Foreskin fibroblast (primary cell): ENCODE measurements at places on chromosomes 11 and 22.

- no peak for DNase-seq
Measured at GRCh38 chr22:45229181-45229580, 11.5 kb downstream of the KIAA0930 start.

GRCh38 chr11:119585043-119585781, 143.8 kb downstream of the NECTIN1 start:
- DNase-seq = no peak

GRCh38 chr11:63940786-63941185, 2.0 kb downstream of the NAA40 start:
- DNase-seq = no peak

GRCh38 chr11:109958821-109959166, 134.4 kb upstream of the ZC3H12C start:
- DNase-seq = no peak

DNA sequence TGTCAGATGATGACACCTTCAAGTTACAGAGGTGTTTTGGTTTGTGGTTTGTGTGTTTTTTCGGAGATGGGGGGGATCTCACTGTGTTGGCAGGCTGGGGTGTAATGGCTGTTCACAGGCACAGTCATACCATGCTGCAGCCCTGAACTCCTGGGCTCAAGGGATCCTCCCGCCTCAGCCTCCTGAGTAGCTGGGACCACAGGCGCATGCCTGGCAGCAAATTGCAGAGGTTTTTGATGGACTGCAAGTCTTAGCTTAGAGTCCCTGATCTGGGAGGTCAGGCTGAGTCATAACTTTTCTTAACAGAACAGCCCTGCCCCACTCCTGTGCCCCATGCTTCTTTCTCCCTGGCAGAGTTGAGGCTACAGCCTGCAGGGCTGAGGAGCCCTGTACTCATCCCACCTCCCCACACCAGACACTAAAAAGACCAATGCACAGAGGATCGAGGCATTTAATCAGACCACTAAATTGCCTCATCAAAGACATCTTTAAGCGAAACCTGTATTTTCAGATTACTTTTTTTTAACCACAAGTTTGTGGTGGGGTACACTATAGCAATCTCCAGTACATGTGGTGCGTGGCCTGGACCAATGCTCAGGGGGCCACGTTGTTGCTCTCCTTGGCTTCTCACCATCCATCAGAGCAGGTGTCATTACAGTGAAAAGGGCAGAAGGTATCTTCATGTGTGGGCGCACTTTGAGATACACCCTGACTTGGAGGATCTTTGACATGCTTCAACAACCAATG, 17.1 kb upstream of the ADORA2A start:
- DNase-seq = peak; percentile 76

DNA sequence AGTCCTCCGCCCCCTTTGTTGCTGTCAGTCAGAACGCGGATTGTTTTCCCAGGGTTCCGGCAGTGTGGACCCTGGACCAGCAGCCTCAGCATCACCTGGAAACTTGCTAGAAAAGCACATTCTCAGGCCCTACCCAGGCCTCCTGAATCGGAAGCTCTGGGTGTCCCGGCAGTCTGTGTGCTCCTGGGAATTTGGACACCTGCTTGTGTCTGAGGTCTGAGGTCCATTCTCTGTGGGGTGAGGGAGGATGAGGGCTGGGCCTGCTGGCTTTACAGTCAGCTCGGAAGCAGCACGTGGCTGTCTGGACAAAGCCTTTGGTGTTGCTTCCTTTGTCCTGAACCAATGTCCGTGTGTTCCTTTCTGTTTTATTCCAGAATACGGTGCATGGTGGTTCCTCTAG, 299.7 kb downstream of the TBC1D22A start:
- DNase-seq = no peak

DNA sequence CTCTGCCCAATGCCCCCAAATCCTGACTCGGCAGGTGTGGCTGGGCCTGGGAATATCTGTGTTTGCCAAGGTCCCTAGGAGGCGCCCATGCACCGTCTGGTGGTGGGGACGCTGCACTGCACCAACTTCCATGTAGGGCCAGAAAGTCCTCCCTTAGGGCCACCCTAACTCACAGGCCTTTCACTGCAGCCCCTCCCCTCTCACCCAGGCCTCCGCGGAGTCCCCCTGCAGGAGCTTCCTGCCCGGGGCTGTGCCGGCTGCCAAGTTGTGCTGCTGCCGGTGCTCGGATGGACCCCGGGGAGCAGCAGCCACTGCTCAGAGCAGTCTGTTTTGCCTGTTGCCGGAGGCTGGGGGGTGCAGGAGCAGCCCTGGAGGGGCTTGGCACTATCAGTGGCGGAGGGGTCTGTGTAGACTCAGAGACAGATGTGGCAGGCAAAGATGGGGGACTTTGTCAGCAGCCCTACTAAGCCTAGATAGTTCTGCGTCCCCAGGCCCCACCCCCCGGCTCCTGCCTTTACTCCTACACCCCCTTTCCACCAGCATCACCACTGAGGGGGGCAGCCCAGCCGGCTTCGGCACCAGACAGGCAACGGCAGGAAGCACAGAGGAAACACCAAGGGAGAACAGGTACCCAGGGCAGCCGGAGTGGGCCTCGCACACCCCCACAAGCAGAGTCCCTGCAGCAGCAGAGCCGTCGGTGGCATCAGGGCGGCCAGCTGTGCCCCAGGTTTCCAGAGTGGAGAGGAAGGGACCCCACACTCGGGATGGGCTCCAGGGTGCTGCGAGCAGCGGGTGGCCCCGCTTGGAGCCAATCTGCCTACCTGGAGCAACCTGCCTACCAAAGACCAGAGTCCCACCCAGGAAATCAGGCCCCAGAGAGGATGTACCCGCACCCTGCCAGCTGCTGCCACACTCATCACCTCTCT, 124.3 kb downstream of the TRIM29 start:
- DNase-seq = peak; percentile 12

DNA sequence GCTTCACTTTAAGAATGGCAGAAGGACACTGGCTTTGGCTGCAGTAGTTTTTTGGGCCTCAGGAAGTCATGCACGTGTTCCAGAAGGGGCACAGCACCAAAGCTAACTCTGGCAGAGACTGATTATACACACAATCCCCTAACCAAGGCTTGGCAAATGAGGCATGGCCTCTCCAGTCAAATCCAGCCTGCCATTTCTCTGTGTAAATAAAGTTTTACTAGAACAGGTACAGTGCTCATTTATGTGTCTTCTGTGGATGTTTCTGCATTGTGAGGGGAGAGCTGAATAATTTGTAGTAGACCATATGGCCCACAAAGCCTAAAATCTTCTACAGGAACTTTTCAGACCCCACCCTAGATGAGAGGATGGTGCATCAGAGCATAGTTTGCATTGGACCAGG, 46.4 kb upstream of the MN1 start:
- DNase-seq = no peak

DNA sequence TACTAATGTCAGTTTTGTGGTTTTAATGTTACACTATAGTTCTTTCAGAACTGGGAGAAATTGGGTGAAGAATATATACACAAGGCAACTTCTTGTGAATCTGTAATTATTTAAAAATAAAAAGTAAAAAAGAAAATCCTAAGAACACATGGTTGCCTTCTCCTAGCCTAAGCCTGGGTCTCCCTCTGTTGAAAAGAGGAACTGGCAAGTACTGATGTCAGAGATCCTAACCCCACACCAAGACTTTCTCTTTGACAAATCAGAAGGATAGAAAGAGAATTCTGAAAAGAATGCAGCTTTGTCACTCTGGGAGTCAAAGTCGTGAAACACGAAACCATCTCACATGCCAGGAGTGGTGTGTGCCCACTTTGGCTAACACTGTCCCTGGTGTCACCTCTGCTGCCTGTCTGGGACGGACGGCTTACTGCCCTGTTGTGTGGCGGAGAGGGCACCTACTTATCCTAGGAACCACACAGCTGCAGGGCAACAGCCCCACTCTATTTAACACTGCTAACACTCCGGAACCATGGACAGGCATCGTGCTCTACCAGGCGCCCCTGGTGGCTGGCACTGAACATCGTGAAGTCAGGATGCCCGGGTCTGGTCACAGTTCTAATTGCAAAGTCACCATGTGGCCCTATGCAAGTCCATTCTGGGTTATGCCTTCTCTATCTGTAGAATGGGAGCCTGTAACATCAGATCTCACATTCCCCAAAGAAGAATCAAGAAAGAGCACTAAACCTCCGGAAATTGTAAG, 108.7 kb upstream of the CD82 start:
- DNase-seq = no peak

- peak; percentile 90 for DNase-seq
Measured at GRCh38 chr11:10930972-10931760, 73.3 kb upstream of the ZBED5 start.

- no peak for DNase-seq
Measured at GRCh38 chr11:64314805-64315561, 2.4 kb downstream of the TRMT112 start.

DNA sequence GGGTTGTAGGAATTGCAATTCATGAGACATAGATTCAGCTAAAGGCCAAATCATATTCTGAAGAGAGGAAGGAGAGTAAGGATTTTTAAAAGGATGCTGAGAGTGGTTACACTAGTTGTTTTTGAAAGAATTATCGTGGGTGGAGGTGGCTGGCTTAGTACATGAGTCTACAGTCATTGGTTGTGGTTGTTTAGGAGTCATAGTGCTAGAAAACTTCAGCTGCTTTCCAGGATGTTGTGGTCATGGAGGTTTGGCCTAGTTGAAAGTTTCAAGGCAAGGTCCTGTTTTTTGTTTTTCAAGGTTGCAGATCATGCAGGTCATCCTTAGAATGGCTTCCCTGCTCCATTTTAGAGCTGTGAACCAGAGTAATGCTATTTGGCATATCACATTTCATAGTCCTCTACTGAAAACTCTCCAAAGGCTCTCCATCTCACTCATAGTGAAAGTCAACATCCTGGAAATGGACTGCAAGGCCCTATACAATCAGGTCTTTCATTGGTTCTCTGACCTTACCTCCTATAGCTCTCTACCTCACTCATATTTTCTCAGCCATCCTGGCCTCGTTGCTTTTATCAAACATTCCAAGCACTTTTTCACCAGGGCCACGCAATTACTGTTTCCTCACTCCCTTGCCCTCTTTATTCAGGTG, 26.1 kb upstream of the ZBTB44 start:
- DNase-seq = no peak

DNA sequence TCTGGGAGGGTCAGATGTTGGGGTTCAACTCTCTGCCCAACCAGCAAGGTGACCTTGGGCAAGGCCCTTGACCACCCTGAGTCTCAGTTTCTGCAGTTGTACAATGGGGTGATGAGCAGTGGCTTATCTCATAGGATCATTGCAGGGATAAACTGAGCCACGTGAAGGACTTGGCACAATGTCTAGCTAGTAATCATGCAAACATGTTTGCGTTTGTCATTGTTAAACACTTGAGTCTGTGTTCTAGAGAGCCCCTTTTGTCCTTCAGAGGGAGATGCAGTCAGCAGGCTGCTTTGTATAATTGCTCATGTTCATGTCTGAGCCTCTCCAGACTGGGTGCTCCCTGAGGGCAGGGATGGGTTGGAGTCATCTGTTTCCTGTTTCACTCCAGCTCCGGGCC, 15.8 kb downstream of the CD82 start:
- no peak for DNase-seq

DNA sequence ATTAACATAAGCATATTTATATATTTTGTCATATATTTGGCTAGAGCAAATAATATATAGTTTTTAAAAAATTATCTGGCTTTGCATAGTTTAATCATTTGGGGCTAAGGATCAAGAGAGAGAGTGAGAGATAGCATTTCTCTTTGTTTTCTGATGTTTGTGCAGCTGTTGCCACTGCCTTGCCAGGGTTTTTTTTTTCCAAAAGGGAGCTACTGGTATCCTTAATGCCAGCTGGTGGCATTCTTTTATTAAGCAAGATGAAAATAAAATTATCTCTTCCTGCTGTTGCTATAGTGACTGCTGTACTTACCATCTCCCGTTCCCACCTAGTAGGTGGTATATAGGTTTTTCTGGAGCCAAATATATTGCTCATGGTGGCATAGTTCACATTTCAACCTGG, 793.3 kb upstream of the ARHGAP42 start:
- no peak for DNase-seq

DNA sequence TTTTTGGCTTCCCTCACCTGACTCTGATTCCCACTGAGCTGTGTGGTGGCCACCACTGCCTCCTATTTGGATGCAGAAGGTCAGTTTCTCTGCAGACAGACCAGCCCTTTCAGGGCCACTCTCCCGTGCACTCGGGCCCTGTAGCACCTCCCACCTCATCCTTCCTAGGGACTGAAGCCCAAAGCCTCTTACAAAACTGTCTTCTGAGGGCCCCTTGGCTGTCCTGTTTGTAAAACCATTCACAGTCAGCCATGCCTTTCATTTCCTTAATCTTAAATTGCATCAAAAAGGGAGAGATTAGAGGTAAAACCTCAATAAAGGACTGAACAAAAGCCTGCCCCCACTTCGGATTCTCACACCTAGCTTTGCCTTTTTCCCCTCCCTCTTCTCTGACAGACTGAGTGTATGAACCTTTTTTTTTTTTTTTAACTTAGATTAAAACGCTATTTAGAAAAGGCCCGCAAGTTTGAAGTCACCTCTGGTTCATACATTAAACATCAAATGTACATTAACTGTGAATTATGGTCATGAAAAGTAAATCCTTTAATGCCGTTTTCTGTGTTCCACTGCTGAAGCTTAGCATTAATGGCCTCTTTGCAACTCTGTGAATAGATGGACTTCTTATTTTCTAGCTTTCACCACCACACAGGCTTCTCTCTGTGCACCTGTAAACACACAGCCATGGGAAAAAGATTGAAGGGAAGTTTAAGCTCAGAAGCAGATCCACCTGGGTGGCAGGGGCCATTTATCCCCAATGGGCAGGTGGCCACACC, 247.2 kb upstream of the CADM1 start:
- DNase-seq = no peak

- no peak for DNase-seq
Measured at GRCh38 chr22:34416022-34416860, 496.0 kb upstream of the LARGE1 start.

- DNase-seq = no peak
Measured at GRCh38 chr11:57791321-57792059, 29.9 kb downstream of the CTNND1 start.

GRCh38 chr22:26606611-26607010, 11.2 kb downstream of the CRYBB1 start:
- DNase-seq = peak; percentile 53
